Adrenal gland (tissue), 19 donors: ENCODE measurements at places on chromosomes 16 and 17. TPM values are rescaled to one million over a fixed set of nuclear protein-coding genes. Genes with fewer than 3 reads are reported as not detected.

The CTRB1 gene
- total RNA-seq: 0.67 TPM

The C17orf67 gene
- total RNA-seq: 0.58 TPM

The IL21R gene
- 0.90 TPM for total RNA-seq

The PLA2G15 gene
- 37.1 TPM for total RNA-seq

The KRT32 gene
- total RNA-seq: not detected

The IGFBP4 gene
- total RNA-seq: 222 TPM

The CDT1 gene
- 2.6 TPM for total RNA-seq

The C16orf46 gene
- total RNA-seq: not detected

The WNT3 gene
- 1.1 TPM for total RNA-seq

The ASB16 gene
- 0.83 TPM for total RNA-seq

The OR4D1 gene
- total RNA-seq: not detected

The FOXL1 gene
- 1.1 TPM for total RNA-seq

The APOBR gene
- 2.6 TPM for total RNA-seq
